Fibroblast of lung (primary cell): ENCODE measurements at places on chromosomes 2 and 18. TPM values are rescaled to one million over a fixed set of nuclear protein-coding genes. Genes with fewer than 3 reads are reported as not detected.

DNA sequence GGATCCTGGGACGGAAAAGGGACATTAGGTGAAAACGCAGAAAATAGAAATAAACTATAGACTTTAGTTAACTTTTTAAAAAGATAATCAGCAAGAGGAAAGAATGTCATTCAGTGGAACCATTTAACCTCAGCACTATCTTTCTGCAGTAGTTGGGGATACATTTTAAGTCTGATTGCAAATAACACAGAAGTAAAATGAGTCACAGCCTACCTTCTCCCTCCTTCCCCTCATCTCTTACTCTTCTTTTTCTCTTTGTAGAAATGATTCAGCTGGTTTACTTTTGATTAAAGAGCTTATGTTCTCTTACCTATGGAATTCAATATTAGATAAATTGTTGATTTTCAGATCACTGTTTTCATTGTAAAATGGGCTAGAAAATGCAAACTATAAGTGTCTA is 171.2 kb downstream of the FAM210A start:
- no peaks in the 10 kb centered on the region for H3K36me3 ChIP-seq
- H3K27ac ChIP-seq = no peak overlapping the region
- H3K27me3 ChIP-seq = no peaks in the 10 kb centered on the region
- H3K4me3 ChIP-seq = no peak overlapping the region
- H3K4me1 ChIP-seq = no peaks in the 10 kb centered on the region

DNA sequence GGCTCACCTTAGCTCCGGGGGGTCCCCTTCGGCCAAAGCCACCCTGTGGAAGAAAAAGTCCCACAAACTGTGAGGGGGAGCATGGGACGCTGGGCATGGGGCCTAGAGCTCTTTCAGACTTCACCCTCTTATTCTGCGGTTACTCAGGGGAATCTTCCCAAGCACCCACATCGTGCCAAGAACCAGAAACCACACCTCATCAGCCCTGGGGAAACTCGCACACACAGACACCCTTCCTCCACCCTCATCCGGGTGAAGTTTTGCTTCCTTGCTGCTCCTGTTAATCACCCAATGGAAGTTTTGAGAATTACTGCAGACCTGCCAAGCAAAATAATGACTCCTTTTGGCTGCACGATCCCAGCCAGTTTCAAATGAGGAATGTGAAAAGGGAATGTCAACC is 59.1 kb downstream of the COL6A3 start:
- peak; percentile 62 for DNase-seq
- H3K36me3 ChIP-seq = peaks cover 58% of the 10 kb centered on the region
- H3K27me3 ChIP-seq = no peaks in the 10 kb centered on the region
- H3K4me3 ChIP-seq = no peak overlapping the region
- H3K4me1 ChIP-seq = peaks cover under 1% of the 10 kb centered on the region

- no peaks in the 10 kb centered on the region for H3K27me3 ChIP-seq
- no peak overlapping the region for H3K27ac ChIP-seq
- H3K36me3 ChIP-seq = no peaks in the 10 kb centered on the region
- no peaks in the 10 kb centered on the region for H3K4me1 ChIP-seq
- DNase-seq = peak; percentile 79
Measured at GRCh38 chr2:73050121-73050545, 21.4 kb downstream of the SFXN5 start.

Gene TCF23
- under 0.01 TPM in 1 of 2 replicates, not detected in the other for total RNA-seq

Gene MAP3K19
- total RNA-seq = not detected in 2 replicates

- no peaks in the 10 kb centered on the region for H3K4me1 ChIP-seq
- no peaks in the 10 kb centered on the region for H3K27me3 ChIP-seq
- H3K36me3 ChIP-seq = no peaks in the 10 kb centered on the region
- H3K27ac ChIP-seq = no peak overlapping the region
- H3K4me3 ChIP-seq = no peak overlapping the region
Measured at GRCh38 chr2:208608122-208608835, 201.7 kb downstream of the PTH2R start.

DNA sequence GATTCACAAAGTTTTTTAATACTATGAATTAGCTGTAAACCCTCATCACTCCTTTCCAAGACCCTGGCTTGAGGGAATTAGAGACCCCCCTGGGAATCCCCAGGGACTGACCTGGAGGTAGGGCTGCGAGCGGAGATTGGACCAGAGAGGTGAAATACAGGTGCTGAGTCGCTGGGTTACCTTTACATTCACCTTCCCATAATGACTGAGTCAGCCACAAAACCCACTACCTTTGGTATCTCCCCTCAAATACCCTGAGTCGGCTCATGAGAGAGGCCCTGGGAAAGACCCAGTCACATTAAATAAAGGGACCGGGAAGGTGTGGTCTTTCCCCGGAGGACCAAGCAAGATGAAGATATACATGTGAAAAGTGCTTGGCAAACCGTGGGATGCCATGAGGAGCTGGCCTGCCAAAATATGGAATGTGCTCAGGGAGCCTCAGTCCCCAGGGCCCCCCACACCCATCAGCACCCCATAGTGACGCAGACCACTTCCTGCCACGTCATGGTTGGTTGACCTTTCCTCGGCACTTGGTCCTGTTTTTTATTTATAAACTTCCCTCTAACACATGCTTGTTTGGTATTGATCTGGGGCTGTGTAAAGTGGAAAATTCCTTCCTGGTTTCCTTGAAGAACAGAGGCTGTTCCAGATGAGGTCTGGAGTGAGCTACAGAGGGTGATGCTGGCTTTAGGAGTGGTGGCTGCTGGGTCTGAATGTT is 51.4 kb downstream of the IL1RL2 start:
- H3K27ac ChIP-seq = peak overlapping the region; percentile 60
- H3K27me3 ChIP-seq = no peaks in the 10 kb centered on the region

Gene HOXD12
- not detected in 2 replicates for total RNA-seq

Gene ECEL1
- not detected in 2 replicates for total RNA-seq

Gene CAPN14
- under 0.01 and 0.17 TPM in 2 replicates for total RNA-seq

- H3K4me1 ChIP-seq = peaks cover 8% of the 10 kb centered on the region
- no peak overlapping the region for H3K4me3 ChIP-seq
Measured at GRCh38 chr2:230907361-230908091, 17.5 kb downstream of the GPR55 start.

Gene ANKRD29
- 4.1 and 6.9 TPM in 2 replicates for total RNA-seq

DNA sequence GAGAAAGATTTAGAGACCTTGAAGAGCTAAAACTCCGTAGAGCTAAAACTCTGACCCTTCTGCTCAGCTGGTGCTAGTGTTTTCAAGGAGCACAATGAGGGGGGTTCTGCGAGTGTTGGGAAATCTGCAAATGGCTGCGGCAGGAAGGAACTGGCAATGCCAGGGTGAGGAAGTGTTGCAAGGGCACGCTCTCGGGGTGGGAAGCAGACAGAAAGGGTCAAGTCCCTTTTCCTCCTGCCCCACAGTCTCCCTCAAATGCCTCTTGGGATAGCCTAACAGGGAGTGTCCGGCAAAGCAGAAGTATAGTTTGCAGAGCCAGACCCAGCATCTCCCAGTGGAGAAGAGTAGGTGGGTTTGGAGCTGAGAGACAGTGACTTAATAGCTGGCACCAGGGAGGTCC is 60.5 kb downstream of the NCAPH start:
- H3K4me1 ChIP-seq = no peaks in the 10 kb centered on the region
- peaks cover 11% of the 10 kb centered on the region for H3K27me3 ChIP-seq

DNA sequence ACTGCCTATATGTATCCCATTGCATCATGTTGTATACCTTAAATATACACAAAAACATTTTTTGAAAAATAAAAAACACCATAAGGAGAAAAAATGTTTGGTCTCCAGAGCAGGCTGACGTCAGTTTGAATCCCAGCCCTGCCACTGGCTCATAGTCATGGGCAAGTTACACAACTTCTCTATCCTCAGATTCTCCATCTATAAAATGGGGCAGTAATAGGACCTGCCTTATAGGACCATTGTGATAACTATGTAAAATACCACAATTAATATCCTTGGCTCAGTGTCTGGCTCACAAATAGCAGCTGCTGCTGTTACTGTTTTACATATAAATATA is 135.6 kb downstream of the SMAD7 start:
- no peak overlapping the region for H3K27ac ChIP-seq
- H3K4me3 ChIP-seq = no peak overlapping the region
- H3K4me1 ChIP-seq = no peaks in the 10 kb centered on the region
- no peak for DNase-seq
- no peaks in the 10 kb centered on the region for H3K27me3 ChIP-seq

Gene ESPNL
- 1.3 and 2.8 TPM in 2 replicates for total RNA-seq

- H3K27me3 ChIP-seq = no peaks in the 10 kb centered on the region
- H3K4me1 ChIP-seq = no peaks in the 10 kb centered on the region
- no peak overlapping the region for H3K27ac ChIP-seq
- H3K4me3 ChIP-seq = no peak overlapping the region
- H3K36me3 ChIP-seq = no peaks in the 10 kb centered on the region
- DNase-seq = no peak
Measured at GRCh38 chr2:186559370-186559769, 30.5 kb upstream of the ITGAV start.
